Common myeloid progenitor, CD34-positive (primary cell): ENCODE measurements at places on chromosomes 16 and 17.

GRCh38 chr17:30952638-30953393 lies 18.0 kb upstream of the RNF135 start:
- peak; percentile 60 for DNase-seq

GRCh38 chr17:32773856-32774694 lies 102.8 kb downstream of the MYO1D start:
- DNase-seq, result no peak

GRCh38 chr17:16652847-16653366 lies 743 bp downstream of the ZNF624 start:
- peak; percentile 18 for DNase-seq

GRCh38 chr17:27873746-27874145 lies 19.4 kb downstream of the LYRM9 start:
- no peak for DNase-seq

DNA sequence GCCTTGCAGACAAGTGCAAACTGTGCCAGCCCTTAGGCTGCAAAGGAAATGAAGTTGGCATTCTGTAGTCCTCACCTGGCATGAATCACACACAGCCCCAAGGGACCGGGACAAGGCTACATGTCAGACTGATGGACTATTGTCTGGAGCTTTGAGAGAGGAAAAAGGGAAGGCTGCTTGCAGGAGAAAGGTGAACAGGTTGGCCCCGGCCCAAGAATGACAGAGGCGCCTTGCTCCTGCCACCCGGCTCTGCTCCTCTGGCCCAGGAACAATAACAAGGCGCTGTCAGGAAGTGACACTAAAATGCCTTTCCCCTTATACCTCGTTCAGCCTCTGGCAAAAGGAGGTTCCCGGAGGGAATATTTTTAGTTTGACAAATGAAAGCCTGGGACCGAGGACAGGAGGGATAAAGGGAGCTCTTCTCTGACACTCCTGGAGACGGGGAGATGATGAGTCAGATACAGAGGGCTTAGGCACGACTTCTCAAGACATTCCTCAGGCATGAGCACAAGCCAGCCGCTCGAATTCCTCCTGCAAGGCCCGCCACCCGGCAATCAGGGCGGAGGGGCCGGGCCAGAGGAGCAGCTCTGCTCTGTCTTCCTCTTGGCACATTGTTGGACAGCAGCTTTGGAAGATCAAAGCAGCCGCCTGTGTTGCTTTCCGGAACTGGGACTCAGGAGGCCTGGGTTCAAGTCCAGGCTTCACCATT lies 105.8 kb downstream of the NOG start:
- DNase-seq, result no peak

DNA sequence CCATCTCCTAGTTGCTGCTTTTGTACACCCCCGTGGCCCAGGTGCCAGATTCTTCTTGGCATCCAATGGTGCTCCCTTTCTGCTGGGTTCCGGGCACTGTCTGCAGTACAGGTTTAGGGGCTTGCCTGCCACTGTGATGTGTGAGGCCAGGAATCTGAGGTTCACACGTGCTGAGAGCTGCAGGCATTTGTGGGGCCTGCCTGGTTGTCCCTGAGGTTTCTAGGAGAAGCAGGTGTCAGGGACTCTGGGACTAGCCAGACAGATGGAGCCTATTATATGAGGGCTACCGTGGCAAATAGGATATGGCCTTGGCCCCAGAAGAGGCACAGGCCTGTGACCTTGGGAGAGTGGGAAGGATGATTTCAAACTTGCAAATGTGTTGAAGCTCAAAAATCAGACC lies 29.3 kb downstream of the NDEL1 start:
- DNase-seq, result no peak

DNA sequence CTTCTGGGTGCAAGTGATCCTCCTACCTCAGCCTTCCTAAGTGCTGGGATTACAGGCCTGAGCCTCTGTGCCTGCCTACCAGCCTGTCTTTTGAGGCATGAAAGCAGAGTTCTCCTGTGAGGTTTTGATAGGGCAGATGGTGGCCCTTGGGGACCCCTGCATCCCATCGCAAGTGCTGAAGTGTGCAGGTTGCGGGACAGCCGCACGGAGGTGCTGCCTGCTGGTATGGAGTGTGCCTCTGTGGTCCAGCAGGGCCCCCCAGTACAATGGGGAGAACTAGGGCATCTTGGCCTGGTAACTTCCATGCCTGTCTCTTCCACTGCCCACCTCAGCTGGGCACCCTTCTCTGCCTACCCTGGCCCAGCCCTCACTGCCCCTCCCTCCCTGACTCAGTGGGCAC lies 9.9 kb upstream of the NDRG4 start:
- no peak for DNase-seq

DNA sequence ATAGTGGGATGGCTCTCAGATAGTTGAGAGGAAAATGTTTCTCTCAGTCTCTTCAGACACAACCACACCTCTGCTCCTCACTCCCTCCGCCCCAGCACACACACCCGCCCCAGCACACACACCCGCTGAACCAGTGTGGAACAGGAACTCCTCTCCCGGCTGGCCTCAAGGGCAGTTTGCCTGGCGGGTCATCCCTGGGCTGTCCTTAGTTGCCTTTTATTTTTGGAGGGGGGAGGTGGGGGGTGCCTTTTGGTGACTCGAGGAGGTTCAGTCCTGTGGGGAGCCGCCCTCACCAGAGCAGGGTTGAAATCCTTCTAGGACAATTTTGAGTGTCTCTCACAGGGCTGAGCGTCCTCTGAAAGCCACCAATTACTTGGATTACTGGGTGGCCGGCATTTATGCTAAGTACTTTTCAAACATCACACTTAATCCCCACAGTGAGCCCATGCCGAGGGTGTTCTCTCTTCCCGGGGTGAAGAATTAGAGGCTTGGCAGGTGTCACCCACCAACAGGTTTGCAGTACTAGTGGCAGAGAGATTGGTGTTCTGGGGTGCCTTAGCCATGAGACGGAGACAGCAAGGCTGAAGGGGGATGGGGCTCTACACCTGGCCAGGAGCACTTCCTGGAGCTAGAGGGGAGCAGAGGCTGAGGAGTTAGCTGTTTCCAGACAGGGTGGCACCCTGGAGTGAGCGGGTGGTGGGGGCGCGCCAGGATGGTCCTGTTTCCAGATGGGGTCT lies 2.8 kb downstream of the RASD1 start:
- no peak for DNase-seq

- DNase-seq, result no peak
Observed at GRCh38 chr16:85182286-85182685, 70.0 kb upstream of the CIBAR2 start.

- DNase-seq, result no peak
Observed at GRCh38 chr17:36980280-36980761, 31.6 kb downstream of the AATF start.

DNA sequence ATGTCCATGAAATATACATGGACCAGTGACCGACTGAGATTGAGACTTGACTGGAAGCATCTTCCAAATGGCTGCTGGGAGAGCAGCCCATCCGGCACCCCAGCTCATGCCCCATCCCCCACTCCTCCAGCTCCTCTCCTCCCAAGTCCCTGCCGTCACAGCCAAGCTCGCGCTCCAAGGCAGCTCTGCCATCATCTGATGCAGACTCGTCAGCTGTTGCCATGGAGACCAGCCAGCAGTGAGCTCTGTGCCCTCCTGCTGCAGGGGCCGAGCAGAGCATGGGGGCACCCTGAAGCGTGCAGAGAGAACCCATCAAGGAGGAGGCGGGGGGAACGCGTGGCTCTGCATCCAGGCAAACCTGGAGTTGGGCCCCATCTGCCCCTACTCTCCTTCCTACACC lies 74.5 kb upstream of the TNRC6C start:
- peak; percentile 29 for DNase-seq

- DNase-seq, result no peak
Observed at GRCh38 chr16:49859125-49859811, 3.4 kb upstream of the ZNF423 start.

DNA sequence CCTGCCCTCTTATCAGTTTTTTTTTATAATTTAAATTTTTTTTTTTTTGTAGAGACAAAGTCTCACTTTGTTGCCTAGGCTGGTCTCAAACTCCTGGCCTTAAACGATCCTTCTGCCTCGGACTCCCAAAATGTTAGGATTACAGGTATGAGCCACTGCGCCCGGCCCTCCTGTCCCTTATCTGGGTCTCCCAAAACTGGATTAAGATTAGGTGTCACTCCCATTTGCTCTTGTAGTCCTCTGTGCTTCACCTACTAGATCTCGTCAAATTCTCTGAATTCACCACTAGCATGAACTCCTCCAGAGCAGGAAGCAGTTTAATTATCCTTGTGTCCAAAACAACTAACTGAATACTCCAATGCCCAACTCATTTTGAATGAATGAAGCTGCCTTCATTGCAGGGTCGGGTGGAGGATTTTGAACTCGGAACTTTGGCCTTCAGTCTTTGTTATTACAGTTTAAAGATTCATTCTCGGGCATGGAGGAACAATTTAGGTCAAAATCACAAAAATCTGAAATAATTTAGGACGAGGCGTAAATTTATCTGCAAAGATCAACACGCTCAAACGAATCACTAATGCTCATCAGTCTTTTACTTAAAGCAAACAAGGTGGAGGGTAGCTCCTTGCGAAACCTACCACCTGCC lies 802 bp upstream of the ATXN2L start:
- DNase-seq, result no peak
